ENCODE measurements at places on chromosomes 3 and 15.

DNA sequence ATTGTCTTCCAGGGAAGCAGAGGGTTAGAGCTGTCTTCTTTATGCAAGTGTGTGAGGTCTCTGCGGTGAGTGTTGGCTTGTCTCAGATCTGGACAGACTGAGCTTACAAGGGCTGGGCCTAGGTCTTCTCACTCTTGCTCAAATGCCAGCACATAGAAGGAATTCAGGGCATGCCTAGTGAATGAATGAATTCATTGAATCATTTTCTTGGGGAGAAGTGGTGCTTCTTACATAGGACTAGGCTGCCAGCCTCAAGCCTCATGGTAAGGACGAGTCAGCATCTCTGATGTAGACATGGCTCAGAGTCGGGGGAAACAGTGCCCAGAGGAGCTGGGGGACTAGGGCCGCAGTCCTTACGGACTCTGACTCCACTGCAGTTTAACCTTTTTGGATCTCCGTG, 17.2 kb downstream of the MKRN2 start:
- no peak for DNase-seq

DNA sequence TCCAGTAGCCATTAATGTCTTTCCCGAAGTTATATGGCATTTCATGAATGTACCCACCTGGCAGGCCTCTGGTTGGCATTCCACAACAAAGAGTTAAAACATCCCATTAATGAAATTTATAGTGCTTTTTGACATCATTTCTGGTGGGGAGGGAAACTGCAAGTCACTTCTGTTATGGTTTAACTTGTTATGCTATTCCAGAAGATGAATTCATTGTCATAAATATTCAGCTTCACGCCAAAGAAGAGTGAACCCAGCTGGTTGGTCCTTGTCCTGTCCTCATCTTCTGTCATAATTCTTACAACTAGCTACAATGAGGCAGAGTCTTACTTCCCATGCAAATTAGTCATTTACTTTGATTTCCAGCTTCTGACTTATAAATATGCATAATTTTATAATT, 471.5 kb downstream of the FGF12 start:
- no peak for DNase-seq

DNA sequence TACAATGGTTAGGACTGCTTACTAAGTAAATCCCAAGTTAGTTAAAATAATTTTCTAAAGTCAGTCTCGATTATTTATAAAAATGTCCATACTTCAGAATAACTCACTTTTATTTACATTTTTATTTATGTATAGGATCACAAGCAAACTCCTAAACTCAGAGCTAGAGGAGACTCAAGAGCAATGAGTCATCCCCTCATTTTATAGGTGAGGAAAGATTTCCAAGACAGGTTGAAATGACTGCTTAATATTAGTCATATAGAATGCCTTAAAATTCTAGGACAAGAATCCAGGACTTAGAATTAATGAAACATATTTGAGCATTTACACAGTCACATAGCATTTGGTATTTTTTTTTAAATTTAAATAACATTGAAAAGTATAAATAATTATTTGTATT, 983.8 kb downstream of the SI start:
- DNase-seq, result no peak

GRCh38 chr15:39556461-39556860, 24.4 kb upstream of the THBS1 start:
- DNase-seq, result no peak

DNA sequence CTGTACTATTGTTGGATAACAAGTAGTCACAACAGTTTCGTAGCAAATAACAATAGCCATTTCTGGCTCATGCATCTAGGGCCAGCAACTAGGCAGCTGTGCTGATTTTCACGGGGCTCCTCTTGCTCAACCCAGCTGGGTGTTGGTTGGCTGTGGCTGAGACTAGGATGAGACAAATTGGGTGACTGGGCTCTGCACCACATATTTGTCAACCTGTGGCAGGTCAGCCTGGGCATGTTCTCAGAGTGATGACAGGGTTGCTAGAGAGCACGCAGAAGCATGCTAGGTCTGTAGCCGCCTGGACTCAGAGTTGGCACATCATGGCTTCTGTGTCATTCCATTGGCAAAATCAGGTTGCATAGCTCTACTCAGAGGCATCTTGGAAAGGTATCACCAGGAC, 175.9 kb downstream of the OTOL1 start:
- DNase-seq, result no peak

DNA sequence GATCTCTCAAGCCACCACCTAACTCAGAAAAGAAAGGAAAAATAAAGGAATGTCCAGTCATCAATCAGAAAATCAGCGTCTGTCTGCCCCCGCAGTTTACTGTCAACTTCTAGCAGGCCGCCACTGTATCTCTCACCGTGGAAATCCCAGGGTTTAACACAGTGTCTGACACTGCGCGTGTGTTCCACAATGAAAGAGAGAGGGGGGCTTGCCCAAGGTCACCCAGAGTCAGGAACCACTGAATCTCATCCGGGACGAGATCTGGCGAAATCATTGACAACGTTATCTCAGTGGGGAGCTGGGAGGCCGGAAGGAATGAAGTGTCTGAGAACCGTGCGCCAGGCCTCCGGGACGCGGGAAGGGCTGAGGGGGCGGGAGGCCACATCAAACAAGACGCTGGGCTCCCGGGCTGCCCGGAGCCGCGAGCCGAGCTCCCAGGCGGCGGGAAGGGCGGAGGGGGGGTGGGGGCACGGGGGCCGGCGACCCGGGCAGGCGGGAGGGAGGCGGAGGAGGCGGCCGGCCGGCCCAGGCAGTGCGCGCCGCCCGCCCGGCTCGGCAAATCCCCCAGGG, 2.2 kb upstream of the HES1 start:
- DNase-seq, result peak; percentile 16
